ENCODE measurements at places on chromosomes 3 and 15.

GRCh38 chr15:31433091-31433490 lies 106.5 kb downstream of the KLF13 start:
- no peak for DNase-seq

GRCh38 chr3:53346922-53347260 lies 452 bp downstream of the DCP1A start:
- no peak for DNase-seq

- DNase-seq = no peak
Measured at GRCh38 chr3:47859956-47860605, 57.1 kb downstream of the DHX30 start.

DNA sequence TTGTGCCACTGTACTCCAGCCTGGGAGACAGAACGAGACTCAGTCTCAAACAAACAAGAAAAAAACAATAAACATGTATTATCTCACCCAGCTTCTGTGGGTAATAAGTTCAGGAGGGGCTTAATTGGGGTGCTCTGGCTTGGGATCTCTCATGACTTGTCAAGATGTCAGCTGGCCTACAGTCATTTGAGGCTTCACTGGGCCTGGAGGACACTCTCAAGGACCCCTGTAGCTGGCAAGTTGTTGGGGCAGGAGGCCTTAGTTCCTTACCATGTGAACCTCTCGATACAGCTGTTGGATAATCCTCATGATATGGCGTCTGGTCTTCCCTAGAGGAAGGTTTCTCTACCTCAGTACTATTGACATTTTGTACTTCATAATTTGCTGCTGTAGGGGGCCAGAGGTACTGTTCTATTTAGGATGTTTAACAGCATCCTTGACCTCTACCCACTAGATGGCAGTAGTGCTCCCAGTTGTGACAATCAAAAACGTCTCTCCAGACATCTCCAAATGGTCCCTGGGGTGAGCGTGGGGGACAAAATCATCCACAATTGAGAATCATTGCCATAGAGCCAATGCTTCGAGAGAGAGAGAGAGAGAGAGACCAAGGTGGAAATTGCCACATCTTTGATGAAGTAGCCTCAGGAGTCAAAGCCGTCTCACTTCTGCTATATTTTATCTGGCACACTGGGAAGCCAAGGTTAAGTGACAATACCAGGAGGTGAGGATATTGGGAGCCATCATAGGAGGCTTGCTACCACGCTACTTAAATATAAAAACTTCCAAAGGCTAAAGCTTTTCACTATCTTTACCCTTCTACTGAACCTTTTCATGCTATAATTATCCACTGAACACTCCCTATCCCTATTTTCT lies 23.9 kb upstream of the SLTM start:
- peak; percentile 55 for DNase-seq

- DNase-seq = no peak
Measured at GRCh38 chr15:29776859-29777258, 45.4 kb downstream of the TJP1 start.

DNA sequence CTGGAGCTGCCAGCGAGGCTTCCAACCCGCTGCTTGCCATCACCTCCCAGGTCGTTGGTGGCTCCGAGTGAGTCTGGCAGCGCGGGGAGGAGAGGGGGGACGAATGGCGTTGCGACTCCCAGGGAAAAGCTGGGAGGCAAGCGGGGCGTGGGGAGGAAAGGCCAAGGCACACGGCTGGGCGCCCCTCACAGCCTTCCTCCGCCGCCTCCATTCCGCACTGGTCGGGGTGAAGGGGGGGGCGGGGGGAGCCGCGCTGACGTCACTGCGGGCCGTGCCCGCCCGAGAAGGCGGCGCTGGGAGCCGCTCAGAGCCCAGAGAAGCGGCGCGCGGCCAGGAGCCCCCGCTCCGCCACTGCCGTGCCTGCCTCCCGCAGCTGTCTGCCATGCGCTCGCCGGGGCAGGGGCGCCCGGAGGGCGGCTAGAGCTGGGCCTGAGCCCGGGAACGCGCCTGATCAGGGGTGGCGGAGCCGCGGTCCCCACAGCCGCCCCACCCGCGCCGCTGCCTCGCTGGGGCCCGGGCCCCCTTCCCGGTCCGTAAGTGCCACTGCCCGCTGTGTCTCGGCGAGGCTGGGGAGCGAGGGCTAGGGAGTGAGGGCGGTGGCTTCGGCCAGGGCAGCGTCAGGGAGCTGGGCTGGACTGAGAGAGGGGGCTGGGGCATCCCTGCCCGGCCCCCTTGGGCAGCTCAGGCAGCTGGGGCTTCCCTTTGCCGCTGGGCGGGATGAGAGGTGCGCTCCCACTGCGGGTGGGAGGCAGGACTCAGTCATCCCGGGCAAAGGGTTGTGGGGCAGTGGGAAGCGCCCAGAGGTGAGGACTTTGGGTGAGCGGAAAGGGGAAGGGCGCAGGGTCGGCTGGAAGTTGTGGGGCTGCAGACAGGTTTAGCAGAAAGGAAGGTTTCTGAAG lies 27.8 kb upstream of the POLG start:
- peak; percentile 6 for DNase-seq

GRCh38 chr15:53576841-53577240 lies 182.6 kb downstream of the WDR72 start:
- DNase-seq = no peak

GRCh38 chr15:57647071-57647790 lies 55.5 kb downstream of the MYZAP start:
- DNase-seq = no peak

DNA sequence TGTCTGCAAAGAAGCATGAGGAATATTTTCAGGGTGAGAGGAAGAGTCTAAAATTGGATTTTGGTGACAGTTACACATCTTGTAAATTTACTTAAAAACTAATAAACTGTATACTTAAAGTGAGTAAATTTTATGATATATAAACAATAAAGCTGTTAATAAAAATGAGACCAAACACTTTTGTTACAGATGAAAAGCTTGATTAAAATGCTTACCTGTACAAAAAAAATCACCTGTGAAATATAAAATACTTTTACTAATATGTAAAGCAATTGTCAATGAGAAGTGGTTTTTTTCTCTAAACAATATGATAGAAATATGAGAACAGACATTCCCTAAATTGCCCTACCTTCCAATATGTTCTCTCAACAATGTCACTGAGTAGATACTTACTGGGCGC lies 27.2 kb upstream of the CPB1 start:
- DNase-seq = no peak

- DNase-seq = no peak
Measured at GRCh38 chr3:39126532-39127071, 19.1 kb downstream of the TTC21A start.

DNA sequence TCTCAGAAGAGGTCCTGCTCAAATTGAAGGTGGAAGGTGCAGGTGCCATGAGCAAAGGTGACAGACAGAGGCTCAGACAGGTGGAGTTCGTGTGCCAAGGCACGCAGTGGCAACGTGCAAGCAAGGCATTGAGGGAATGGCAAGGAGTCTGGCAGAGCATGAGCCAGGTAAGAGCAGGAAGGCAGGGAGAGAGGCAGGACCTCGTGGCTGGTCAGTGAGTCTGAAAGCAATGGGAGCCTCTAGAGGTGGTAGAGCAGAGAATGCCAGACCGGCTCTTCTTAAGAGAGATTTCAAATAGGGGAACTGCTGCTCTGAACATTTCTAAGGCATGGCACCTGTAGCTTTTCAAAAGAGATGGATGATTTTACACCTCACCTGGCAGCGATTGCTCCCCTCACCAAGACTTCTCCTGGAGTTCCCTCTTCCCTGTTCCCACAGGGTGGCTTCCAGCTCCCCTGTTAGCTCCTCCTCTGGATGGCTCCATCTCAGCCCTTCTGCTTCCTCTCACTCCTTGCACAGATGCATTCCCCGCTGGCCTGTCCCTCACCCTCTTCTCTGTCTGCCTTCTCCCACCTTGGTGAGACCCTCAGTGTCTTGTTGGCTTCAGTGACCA lies 2.7 kb downstream of the MYO5C start:
- DNase-seq = no peak

GRCh38 chr3:28745916-28746617 lies 397.4 kb upstream of the AZI2 start:
- DNase-seq = no peak

- no peak for DNase-seq
Measured at GRCh38 chr3:150653110-150653561, 50.0 kb downstream of the SELENOT start.

DNA sequence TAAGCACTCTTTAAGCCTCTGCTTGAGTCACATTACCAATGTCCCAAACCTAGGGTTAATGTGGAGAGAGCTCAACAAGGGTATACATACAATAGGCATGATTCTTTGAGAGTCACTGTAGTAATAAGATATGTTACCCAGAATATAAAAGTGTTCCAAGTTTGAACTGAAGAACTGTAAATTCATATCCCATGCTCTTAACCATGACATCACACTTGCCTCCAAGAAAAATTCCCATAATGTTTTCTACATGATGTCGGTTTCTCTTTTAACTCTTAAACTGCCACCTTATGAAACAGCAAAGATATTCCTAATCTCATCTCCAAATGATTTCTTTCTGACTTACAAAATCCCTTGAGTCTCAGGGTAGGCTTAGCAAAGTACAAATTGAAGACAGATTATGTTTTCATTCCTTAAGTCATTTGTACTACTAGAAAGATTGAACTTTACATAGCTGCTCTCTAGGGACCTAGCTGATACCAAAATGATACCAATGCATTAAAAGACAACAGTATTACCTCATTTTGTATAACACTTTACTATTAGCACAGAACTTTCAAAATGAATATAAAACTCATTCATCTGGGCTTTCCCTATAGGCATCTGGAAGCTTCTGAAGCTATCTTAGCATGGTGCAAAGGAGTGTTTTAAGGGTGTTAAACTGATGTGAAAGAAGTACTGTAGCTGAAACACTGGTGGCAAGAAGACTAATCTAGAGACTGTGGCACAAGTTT lies 127.1 kb downstream of the KCNMB2 start:
- DNase-seq = no peak

DNA sequence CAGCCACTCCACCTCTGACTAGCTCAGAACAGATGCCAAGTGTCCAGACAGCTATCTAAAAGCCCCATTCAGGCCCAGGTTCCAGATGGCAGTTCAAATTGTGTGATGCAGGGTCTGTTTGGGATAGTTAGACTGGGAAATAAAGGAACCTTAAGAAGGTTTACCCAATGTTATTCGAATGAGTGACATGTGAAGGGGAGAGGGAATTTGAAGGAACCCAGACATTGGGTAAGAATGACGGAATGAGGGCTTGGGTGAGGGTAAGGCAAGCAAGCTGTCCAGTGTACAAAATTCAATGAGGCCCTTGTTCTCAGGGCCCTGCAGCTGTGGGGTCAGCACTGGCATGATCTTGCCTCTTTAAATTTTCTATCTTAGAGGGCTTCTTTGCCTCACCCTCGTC lies 34.1 kb downstream of the ATP13A5 start:
- DNase-seq = no peak

DNA sequence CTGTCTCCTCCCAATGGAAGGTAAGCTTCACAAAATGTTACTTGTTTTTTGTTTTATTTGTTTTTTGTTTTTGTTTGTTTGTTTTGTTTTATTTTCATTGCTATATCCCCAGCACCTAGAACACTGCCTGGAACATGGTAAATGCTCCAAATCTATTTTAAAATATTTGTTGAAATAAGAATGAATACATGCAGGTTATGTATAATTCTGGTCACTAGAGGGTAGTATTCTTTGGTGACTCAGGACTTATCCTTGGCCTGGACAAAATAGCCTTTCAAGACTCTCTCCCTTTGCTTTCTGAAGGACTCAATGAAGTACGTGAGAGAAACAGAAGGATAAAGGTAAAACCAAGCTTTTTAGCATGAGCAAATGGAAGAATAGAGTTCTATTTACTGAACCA lies 46.9 kb upstream of the PPP2R3A start:
- no peak for DNase-seq

GRCh38 chr3:178966299-178967176 lies 105.1 kb downstream of the ZMAT3 start:
- no peak for DNase-seq

DNA sequence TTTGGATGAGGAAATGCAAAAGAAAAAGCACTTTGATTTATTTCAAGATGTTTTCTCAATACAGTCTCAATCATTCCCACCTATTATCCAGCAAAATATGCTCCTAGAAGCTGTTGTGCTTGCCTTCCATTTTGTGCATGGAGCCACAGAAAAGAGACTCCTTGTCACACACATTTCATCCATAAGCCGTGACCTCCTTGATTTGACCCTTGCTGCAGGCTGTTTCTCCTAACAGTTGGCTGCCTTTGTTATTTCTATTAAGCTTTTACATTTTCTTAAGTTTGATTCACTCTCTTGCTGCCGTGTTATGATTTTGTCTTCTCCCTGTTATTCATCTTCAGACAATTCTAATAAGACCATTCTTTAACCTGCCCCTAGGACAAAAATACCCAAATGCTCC lies 124.2 kb upstream of the PLAAT1 start:
- DNase-seq = no peak

- no peak for DNase-seq
Measured at GRCh38 chr3:57007521-57008460, 52.7 kb upstream of the SPATA12 start.

- no peak for DNase-seq
Measured at GRCh38 chr15:96338766-96339618, 8.5 kb downstream of the NR2F2 start.

- DNase-seq = peak; percentile 33
Measured at GRCh38 chr15:99452728-99453636, 112.8 kb upstream of the MEF2A start.

- no peak for DNase-seq
Measured at GRCh38 chr3:73207946-73208440, 146.5 kb downstream of the EBLN2 start.

DNA sequence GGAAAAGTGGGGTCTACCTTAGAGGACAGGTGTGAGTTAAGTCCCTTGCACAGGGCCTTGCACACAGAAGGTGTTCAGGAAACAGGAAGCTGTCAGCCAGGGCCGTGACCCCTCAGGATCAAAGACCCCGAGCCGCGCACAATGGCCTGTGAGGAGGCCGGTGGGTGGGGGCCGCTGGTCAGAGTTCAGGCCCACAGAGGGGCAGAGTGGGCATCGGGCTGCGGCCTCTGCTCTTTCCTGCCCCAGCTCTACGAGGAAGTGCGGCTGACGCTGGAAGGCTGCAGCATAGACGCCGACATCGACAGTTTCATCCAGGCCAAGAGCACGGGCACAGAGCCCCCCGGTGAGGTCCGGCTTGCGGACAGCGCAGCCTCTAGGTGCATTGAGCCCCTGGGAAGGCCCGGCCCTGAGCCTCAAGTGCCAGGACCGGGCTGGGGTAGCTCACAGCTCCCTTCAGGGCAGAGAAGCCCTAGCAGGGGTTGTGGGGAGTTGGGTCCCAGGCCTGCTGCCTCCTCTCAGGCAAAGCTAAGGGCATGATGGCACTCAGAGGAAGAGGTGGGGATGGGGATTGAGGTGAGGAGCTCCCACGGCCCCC lies 37.2 kb downstream of the PSTPIP1 start:
- DNase-seq = no peak

- no peak for DNase-seq
Measured at GRCh38 chr3:156477323-156477722, 77.6 kb downstream of the SSR3 start.

GRCh38 chr15:68285259-68285980 lies 7.9 kb downstream of the FEM1B start:
- no peak for DNase-seq

DNA sequence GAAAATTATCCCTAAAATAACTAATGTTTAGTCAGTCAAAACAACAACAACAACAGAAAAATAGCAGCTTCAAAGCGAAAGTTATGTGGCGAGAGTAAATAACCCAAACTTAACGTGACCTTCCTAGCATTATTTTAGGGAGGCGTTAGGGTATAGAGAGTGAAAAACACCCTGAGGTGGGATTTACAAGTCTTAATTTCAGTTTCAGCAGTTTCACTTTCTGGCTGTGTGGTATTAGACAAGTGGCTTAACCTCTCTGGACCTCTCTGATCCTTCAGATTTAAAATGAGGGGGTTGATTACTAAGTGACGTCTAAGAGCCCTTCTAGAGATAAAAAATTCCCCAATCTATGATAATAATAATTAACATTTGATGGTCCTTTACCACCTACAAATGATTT lies 291.2 kb downstream of the ZBTB20 start:
- peak; percentile 1 for DNase-seq

GRCh38 chr15:64112073-64112772 lies 16.4 kb downstream of the SNX1 start:
- DNase-seq = no peak
